Suppressor macrophage treated with lipopolysaccharide for 4 hours (primary cell): ENCODE measurements at places on chromosomes 13 and 19.

GRCh38 chr13:30978981-30979956 is 46.8 kb downstream of the TEX26 start:
- DNase-seq, result peak; percentile 61

DNA sequence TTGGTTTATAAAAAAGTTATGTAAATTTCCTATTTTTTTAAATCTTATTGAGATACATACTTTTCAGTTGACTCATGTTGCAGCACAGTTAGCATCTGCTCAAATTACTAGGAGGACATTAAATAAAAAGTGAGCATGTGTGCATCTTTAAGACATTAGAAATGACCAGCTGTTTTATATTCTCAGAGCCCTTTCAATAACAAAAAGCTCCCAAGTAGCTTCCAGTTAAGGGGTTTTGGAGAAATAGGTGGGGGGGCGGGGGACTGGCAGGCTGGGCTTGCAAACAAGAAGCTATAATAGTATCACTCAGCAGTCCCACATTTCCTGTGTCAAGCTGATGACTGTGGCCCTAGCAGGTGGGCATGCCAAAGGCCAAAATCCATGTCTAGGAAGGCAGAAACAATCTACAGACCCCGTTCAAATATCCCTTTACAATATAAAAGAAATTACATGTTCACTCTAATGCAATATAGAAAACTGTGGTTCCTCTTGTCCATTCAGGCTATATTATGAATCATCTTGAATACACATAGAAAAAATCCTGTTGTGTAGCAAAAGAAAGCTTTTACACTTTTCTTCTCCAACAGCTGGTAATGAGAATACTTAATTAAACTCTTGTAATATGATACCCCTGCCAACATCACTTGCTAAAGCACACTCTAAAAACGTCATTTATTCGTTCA is 1713.2 kb upstream of the SLC10A2 start:
- no peak for DNase-seq

GRCh38 chr19:38915329-38916321 is 3.6 kb upstream of the CCER2 start:
- DNase-seq, result no peak

GRCh38 chr19:53898166-53898565 is 10.9 kb upstream of the CACNG7 start:
- DNase-seq, result no peak

DNA sequence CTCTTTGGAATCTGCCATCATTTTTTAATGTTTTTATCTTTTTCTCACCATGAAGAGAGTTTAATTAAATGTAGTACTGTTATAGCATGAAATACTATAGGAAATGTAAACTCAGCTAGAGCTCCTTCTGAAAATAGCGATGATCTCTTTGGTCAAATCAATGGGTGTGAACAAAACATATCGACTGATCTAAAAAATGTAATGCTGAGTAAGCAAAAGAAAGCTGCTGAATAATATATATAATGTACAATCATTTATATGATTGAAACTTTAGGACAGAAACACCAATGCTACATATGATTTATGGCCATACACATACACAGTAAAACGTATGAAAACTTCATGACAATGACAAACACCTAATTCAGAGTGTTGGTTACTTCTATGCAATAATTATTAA is 150.8 kb upstream of the TUBA3C start:
- DNase-seq, result no peak

DNA sequence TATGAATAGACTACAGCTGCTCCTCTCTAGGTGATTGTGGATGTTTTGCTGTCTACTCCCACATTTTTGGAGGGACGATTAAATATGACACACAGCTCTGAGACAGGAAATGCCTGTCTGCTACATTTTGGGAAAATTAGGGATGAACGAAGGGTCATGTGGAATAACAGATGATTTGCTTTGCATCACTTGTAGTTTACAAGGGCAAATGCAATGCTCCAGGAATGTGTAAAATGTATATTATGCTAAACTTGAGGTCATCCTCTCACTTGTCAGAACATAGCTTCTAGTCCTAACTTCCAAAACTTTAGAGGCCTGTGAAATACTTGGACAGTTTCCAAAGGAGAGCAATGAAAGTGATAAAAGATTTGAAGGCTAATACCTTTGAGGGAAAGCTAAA is 284.2 kb upstream of the DACH1 start:
- DNase-seq, result no peak

DNA sequence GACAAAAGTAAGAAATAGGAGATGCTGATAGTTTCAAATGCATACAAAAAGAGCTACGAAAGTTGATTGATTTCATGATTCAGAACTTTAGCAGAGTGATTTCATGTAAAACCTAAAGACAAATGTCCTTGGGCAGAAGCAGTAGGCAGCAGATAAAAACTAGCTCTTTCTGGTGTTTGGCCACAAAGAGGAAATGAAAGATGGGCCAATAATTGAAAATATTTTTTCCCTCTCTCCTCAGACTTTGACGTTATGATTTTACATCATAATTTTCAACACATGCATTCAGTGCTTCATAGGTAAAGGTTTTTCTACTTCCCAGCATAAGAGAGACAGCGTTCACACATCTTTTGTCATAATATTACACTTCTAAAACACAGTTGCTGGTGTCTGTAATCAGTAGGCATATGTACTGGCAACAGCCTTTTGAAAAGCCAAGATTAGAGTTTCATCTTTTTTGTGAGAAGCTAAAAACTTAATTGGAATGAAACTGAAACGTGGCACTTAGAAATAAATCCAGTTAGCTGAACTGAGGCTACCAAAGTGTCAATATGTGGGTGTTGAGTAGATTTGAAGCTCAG is 9.3 kb downstream of the SCEL start:
- peak; percentile 21 for DNase-seq

DNA sequence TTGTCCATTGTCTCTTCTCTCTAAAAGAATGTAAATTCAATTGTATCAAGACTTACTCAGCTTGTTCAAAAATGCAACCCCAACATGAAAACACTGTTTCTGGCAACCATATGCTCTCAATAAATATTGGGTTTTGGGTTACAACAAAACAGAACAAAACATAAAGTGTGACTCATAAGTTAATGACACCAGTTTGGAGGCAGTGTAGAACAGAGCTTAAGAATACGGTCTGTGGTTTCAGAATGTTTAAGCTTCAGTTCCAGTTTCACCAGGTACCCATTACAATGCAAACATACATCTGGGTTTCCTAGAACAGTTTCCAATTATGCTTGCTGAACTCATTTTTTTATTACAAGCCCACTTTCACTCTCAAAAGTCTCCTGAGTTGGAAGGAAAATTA is 285.8 kb upstream of the PCDH9 start:
- peak; percentile 28 for DNase-seq

GRCh38 chr13:31016342-31017325 is 84.2 kb downstream of the TEX26 start:
- no peak for DNase-seq

- DNase-seq, result no peak
Observed at GRCh38 chr19:55256562-55257460, 2.0 kb downstream of the PPP6R1 start.

- DNase-seq, result no peak
Observed at GRCh38 chr19:48338802-48339503, 13.6 kb downstream of the EMP3 start.

DNA sequence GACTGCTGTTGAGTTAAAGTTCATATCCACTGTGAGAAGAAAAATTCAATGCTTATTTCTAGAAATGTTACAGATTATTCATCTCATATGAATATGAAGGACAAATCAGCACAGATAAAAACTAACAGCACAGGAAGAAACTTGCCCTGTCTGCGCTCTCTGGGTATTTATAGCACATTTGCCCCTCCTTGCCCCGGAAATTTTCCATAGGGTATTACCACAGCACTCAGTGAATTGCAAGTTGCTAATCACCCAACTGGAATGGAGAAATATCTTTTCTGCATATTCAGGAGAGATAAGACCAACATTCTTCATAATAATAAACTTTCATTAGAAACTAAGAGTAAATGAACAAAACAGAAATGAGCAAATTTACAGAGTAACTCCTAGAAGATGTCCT is 318.0 kb upstream of the KLF12 start:
- no peak for DNase-seq
